ENCODE measurements at places on chromosomes 2 and 18.

- DNase-seq: no peak
Measured at GRCh38 chr18:48319801-48320638, 89.2 kb downstream of the ZBTB7C start.

- DNase-seq: no peak
Measured at GRCh38 chr2:170341684-170342623, 164.0 kb downstream of the MYO3B start.

DNA sequence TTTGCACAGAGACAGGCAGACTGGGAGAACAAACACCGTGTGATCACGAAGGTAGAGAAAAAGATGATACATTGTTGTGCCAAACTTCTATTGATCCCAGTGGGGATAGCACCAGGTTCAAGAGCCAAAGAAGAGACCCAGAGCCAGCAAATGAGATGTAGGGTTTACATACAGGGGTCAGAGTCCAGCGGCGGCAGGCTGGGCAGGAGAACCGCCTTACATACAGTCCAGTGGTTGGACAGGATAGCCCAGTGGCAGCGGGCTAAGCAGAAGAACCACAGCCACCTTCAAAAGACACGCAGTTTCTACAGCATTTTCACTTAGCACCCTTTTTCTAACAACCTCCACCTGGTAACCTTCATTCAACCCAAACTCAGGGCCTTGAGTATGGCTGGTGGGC is 932.8 kb downstream of the SLC4A3 start:
- no peak for DNase-seq

- DNase-seq: no peak
Measured at GRCh38 chr18:78160961-78161656, 818.5 kb upstream of the SALL3 start.

- DNase-seq: no peak
Measured at GRCh38 chr2:166433457-166433856, 57.7 kb upstream of the SCN9A start.

DNA sequence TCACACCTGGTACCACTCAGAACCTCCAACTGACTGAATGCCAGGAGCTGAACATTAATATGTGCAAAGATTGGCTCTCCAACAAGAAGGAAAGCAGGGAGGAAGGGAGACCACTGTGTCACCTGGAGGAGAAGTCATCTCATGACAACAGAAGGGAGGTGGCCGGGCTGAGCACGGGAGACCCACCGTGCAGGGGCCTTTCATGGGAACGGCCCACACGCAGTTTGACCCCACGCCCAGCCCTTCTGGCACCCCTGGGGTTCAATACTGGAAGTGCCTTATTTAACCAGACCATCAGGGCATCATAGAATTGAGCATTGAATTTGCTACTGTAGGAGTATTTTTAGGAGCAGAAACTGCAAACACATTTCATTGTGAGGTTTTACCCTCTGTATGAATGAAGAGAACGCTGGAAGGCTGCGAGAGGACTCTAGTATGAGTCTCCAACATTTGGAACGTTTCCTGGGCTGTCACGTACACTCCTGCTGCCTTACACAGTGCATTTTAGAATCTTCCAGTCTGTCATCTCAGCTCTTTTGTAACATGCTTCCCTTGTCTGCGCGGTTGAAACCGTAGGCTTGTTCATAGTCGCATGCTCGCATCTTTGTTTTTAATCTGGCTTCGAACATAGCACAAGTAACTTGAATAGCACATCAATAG is 132.1 kb downstream of the NFATC1 start:
- no peak for DNase-seq

DNA sequence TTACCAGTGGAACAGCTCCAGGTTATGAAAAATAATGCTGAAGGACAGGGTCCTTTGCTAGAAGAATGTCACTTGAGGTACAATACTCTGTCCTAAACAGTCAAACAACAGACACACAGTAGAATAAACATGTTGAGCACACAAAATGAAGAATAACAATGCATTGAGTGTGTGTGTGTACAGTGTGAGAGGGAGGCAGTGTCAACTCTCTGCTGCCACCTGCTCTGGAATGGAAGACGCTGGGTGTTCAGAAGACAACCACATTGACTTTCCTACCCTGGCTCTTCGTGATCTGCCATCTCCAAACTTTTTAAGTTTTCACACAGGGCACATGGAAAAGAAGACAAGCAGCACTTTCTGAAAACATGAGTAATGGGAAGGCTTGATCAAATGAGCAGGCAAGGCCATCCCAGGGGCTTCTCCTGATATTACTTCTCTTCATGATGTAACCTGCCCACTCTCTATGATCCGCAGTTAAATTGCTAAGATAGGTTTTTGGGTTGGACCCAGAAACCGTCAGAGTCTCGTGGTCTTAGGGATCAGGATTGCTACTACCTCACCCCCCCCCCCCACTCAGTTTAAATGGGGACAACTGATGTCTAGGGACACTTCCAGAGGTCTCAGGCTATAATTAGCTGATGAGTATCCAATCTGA is 533.2 kb upstream of the TNP1 start:
- DNase-seq: no peak

DNA sequence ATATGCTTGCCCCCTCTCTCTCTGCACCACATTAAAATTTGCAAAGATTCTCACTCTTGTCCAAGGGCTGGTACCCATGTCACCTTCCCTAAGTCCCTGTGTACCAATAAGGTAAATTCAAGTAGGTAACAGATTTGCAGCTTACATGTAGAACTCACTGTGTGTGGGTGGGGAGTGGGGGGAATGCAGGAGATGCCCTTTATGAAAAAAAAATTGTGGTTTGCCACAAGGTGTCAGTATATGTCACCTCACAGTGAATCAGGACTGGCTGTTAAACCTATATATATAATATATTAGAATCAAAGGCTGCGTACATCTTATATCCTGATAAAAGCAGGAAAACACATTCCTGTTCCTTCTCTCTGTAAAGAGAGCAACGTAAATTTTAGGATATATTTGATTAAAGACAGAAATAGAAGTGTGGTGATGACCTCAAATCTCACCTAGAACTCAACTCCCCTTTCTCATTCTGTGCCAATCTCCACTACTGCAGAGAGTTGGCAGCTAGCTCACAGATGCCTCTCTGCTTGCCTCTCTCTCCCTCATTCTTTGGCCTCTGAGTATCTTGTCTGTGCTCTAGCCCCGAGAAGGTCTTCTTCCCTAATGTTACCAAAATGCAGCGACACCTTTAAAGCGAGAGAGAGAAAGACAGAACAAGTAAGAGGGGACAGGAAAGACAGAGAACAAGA is 536 bp downstream of the XDH start:
- DNase-seq: no peak

DNA sequence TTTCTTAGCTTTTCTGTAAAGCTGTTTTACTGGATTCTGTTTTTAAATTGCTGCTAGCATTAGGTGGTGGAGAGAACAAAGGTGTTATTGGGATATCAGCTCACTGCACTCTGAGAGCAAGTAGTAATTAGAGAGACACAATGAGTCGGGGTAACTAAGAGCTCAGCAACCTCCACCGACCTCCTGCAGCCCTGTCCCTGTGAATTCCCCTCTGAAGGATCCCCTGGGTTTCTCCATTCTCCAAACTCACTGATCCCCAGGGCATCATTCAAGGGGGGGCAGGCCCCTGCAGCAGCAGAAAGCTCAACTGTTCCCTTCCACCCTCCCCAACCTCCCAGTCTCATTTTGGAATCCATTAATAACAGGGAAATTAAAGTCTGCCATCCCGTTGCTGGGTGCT is 73.0 kb downstream of the MTCL1 start:
- no peak for DNase-seq

GRCh38 chr2:60547841-60548240 is 5.6 kb downstream of the BCL11A start:
- no peak for DNase-seq

GRCh38 chr2:150426724-150427123 is 60.7 kb downstream of the RND3 start:
- DNase-seq: no peak

GRCh38 chr2:61425605-61426155 is 45.2 kb downstream of the USP34 start:
- no peak for DNase-seq

DNA sequence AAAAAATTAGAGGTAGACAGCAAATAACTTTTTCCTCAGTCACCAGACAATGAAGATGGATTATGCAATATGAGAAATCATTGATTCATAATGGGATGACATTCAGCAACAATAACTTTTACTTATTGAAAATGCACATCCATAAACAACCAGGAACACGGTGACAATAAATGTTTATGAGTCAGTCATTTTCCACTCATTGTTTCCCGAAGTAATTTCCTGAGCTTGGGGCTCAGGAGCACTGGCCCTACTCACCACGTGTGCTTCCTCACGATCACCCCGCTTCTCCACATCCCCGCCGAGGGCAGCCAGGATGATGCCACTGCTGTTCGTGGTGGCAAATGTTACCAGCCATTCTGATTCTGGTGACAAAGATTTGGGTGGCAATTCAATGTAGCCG is 156.3 kb downstream of the LAMA1 start:
- DNase-seq: no peak

DNA sequence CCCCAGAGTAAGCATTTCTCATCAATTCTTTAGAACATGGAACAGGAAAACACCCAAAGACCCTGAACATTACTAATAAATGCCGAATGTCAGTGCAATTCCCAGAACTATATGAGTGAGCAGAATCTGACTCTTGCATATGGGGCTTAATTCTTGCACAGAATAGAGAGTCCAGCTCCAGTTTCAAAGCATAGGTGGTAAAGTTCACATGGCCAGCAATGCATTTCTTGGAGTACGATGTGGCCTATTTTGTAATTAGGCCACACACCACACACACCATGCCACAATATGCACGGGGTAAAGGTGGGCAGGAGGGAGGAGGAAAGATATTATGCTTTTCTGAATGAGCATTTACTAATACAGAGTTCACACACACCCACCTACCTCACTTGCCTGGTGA is 56.5 kb downstream of the PLA2R1 start:
- no peak for DNase-seq

DNA sequence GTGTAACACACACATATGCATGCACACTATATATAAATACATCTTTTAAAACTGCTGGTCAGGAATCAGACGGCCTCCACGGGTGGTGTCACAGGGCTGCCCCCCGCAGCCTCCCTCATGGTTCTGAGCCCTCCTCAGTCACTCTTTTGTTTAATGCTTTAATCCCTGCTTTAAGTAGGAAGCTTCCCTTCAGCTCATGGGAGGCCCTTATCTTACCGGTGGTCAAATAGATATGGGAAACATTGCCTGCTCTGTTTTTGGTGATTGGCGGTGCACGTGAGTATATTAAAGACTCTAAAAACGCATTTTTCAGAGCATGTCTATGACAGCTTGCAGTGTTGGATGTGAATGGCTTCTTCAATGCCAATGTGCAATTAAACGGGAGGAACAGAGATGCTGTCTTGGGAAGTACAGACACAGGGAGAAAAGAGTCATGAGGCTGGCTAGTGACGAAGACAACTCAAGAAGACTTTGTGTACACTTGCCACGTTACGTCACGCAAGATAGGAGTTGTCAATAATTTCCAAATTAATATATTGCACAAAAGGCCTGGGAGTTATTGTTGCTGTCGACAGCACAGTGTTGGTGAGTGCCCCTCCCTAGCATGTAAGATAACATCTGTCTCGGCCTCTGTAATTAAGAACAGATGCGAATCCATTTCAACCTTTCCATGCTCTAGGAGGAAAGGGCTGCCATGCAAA is 23.3 kb downstream of the GNLY start:
- DNase-seq: no peak

GRCh38 chr2:39659765-39660611 is 5.7 kb upstream of the TMEM178A start:
- DNase-seq: no peak

DNA sequence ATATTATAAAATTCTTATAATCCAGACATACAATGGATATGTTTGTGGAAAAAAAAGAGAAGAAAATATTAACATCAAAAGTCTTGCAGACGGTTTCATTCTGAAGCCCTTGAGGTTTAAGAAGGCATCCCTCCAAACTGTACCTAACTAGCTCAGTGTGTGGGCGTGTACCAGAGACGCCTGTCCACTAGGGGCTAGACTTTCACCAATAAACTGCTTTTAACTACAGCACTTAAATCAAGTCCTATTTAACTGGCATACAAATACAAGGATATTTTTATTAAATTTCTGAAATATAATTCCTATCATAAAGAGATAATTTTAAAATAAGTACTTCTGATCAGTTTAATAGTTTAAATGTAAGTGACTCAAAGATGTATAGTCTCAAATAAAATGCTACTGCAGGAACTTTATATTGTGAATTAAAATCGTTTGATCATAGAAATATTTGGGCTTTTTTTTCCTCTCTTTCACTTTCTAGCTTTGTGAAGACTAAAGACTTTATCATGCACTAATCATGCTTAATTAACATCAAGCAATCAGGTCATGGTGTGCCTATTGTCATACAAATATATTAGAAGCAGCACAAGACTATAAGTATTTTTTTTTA is 437.7 kb downstream of the SATB2 start:
- DNase-seq: no peak

DNA sequence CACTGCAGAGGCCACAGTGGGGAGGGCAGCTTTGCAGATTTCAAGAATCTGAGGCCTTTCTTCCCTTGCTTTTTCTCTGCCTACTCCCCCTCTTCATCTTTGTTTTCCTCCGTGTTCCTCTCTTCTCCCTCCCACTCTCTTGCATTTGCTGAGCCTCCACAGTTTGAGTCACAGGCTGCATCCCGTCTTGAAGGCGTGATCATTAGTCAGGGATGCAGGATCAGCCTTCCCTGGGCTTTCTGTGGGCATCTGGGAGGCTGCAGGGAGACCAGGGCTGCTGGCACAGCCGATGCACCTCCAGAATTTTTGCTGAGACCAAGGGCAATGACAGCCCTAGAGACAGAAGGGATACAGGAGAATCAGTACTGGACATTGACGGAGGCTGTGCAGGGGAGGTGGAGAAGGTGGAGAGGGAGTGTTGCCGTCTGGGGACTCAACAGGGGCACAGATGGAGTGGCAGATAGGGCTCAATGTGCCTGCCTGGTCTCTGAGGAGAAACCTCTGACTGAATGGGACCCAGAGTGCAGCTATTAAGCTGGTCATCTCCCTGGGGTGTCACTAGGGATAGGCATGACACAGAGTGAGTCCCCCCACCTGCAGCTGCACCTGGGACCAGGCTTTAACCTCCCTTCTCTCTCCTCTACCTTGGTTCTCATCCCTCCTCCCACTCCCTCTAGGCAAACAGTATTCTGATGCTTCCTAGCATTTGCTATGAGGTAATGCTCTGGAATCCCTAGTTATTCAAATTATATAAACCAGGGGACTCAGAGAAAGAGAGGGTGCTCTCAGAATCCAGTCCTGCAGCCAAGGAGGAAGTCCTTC is 29.0 kb upstream of the DNAJC27 start:
- DNase-seq: no peak

DNA sequence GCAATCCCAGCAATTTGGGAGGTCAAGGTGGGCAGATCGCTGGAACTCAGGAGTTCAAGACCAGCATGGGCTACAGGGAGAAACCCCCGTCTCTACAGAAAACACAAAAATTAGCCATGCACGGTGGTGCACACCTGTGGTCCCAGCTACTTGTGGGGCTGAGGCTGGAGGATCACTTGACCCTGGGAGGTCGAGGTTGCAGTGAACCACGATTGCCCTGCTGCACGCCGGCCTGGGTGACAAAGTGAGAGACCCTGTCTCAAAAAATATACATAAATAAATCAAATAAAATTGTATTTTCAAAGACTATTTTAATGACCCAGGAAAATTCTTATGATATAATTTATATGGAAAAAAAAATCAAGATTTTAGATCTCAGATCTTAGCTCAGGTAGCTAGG is 191.5 kb downstream of the ZFP36L2 start:
- no peak for DNase-seq

- DNase-seq: no peak
Measured at GRCh38 chr2:173669271-173669853, 295.8 kb downstream of the SP3 start.

- no peak for DNase-seq
Measured at GRCh38 chr2:58620093-58620492, 379.0 kb upstream of the FANCL start.

Data from activated T-helper 1 cell treated with anti-CD3 and anti-CD28 coated beads, Interleukin-2, amount 50 U/mL, for 16 hours (primary cell).